Activated T-helper 1 cell treated with anti-CD3 and anti-CD28 coated beads, Interleukin-2, amount 50 U/mL, for 16 hours (primary cell): ENCODE measurements at places on chromosomes 1 and 21.

GRCh38 chr1:245000872-245001188, 136.5 kb upstream of the HNRNPU start:
- DNase-seq, result no peak

DNA sequence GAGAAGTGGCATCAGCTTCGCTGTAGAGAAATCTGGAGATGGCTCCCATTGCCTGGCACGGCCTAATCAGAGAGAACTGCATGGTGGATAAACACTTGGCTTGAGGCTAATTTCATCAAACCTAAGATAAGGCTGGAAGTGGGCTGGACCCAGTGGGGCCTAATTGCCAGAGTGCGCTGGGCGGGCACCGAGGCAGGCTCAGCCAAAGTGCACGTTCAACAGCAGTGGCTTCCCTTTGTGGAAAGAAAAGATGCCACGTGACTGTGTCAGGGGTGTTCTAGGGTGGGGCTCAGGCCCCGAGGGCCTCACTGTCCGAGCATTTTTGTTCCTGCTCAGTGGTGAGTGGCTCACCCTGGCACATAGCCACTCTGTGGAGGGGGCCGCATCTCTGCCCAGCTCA, 5.8 kb downstream of the PLCH2 start:
- DNase-seq, result no peak

DNA sequence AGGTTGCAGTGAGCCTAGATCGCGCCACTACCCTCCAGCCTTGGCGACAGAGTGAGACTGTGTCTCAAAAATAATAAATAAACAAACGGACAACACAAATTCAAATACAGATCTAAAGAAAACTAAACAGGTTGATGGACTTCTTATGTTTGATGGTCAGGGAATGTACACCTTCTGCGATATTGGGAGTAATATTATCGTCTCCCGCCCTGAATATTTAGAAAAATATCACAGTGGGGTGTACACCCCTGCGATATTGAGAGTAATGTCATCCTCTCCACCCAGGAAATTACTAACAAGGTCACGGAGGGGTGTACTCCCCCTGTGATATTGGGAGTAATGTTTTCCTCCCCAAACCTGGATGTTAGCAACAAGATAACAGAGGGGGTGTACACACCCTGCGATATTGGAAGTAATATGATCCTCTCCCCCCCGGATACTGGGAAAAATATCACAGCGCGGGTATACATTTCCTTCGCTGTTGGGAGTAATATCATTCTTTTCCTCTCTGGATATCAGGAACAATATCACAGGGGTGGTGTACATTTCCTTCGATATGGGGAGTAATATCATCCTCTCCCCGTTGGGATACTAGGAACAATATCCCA, 1.4 kb upstream of the CFAP298 start:
- no peak for DNase-seq

DNA sequence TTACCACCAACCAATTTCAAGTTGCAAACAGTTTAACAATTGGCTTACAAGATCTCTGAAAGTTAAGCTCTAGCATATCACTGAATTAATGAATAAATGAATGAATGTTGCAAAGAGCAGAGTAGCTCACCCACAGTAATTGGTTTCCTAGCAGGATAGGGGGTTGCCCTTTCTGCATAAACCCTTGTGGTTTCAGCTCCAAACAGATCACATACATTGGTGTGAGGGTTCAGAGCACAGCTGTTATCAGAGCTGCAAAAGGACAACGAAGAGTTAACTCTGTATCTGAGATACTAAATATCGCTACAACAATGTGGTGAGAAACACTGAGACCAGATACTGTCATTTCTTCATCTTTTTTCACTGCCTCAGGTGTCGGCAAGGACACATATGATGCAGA, 46.6 kb downstream of the NTNG1 start:
- DNase-seq, result no peak

- no peak for DNase-seq
Observed at GRCh38 chr1:88876573-88877365, 14.6 kb downstream of the GTF2B start.
